ENCODE measurements at places on chromosomes 6 and 20. TPM values are rescaled to one million over a fixed set of nuclear protein-coding genes. Genes with fewer than 3 reads are reported as not detected.
A peak's percentile ranks its signal among the peaks of the same experiment; 100 is the strongest.

GRCh38 chr6:158411998-158412397 lies 99.7 kb downstream of the TULP4 start:
- no peaks in the 10 kb centered on the region for H3K36me3 ChIP-seq
- H3K4me3 ChIP-seq = no peak overlapping the region
- no peaks in the 10 kb centered on the region for H3K4me1 ChIP-seq
- no peak for DNase-seq
- no peaks in the 10 kb centered on the region for H3K27me3 ChIP-seq

Gene TSHZ2
- total RNA-seq = 32.7 TPM

- H3K36me3 ChIP-seq = no peaks in the 10 kb centered on the region
- no peak for DNase-seq
- H3K4me3 ChIP-seq = no peak overlapping the region
- no peaks in the 10 kb centered on the region for H3K27me3 ChIP-seq
These were observed 23.6 kb downstream of the PKHD1 start for GRCh38 chr6:52063584-52064344.

Gene GPX5
- not detected for total RNA-seq

GRCh38 chr6:56318851-56319250 lies 71.5 kb upstream of the COL21A1 start:
- DNase-seq = no peak
- H3K27me3 ChIP-seq = no peaks in the 10 kb centered on the region
- H3K27ac ChIP-seq = no peak overlapping the region
- no peaks in the 10 kb centered on the region for H3K4me1 ChIP-seq
- no peaks in the 10 kb centered on the region for H3K36me3 ChIP-seq
- no peak overlapping the region for H3K4me3 ChIP-seq

Gene TRAPPC3L
- not detected for total RNA-seq

DNA sequence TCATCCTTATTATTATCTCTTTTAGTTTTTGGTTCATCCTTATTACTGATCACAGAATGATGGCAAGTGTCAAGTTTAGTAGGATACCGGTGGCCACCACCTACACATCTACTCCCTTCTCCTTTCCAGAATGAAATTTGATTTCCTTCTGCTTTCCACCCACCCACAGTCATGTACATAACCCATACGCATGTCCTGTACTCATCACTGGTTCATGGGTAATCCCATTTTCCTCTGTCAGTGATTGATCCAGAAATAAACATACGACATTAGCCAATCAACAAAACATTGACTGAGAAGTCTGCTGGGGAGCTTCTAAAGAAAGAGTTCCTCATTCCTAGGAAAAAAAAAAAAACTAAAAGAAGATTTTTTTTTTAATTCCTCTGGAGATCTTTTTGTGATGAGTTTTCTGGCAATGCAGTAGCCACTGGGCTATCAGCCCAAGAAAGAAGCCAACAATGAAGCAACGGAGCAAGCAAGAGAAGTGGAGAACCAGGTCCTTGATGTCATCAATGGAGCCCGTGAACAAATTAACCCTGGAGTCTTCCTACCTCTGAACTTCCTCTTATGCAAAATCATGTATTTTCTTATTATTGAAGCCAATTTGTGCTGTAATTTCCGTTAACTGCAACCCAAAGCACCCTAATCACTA lies 127.8 kb downstream of the TASP1 start:
- no peak overlapping the region for H3K27ac ChIP-seq
- H3K4me3 ChIP-seq = no peak overlapping the region
- peaks cover 7% of the 10 kb centered on the region for H3K4me1 ChIP-seq

Gene LIN28B
- not detected for total RNA-seq

DNA sequence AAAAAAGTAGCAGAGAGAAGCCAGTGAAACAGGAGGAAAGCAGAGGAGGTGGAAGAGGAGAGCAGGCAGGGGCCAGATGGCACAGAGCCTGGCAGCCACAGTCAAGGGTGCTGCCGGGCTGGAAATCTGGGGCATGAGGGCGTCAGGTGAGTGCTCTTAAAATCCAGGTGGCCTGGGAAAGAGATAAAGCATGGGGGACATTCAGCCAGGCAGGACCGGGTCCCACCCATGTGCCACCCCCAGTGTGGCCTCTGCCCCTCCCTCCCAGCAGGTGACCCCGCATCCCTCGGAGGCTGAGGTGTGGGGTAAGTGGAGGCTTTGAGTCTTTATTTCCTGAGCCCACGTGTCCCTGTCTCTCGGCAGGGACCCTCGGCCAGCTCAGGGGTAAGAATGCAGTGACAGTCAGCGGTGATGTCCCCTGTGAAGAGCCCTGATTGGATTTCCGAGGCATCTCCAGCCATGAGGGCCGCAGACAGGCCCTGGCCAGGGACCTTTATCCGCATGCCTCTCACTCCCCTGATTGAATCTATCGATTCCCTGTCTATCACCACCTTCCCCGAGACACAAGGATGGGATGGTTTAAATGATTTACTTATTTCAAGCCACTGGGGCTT lies 33.8 kb upstream of the SULF2 start:
- no peak overlapping the region for H3K27ac ChIP-seq
- DNase-seq = peak; percentile 40
- H3K27me3 ChIP-seq = no peaks in the 10 kb centered on the region
- no peak overlapping the region for H3K4me3 ChIP-seq

DNA sequence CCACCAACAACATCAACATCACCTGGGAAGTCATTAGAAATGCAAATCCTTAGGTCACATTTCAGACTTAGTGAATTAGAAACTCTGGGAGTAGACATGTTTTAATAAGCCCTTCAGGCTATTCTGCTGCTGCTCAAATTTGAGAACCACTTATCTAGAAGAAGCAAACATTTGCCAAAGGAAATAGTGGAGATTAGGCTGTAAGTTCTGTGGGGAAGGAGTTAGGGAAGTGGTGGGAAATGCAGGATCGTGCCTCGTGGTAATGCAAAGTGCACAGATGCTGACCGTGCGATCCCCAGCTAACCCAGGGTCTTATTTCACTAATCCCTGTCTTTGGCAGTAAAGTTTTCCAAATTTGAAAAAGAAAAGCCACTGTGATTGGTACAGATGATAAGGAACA lies 328.5 kb downstream of the EPM2A start:
- H3K4me1 ChIP-seq = no peaks in the 10 kb centered on the region
- H3K27ac ChIP-seq = no peak overlapping the region
- no peaks in the 10 kb centered on the region for H3K27me3 ChIP-seq
- no peak overlapping the region for H3K4me3 ChIP-seq
- no peaks in the 10 kb centered on the region for H3K36me3 ChIP-seq

DNA sequence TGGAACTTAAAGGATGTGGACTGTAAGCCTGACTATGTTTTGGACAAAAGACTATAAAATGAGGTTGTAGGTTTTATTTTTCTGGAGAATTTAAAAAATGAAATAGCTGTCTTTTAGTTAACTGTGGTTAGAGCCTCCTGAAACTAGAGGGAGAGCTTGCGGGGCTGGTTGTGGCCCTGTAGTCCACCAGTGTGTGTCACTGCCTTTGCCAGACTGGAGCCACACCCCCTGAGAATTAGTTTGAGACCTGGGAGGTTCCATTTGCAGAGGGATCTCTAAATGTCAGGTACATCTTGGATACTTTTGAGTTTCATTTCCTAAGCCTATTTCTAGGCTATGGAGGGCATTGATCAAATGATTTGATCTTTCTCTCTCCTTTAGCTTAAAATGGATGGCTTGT lies 20.8 kb downstream of the ZC2HC1B start:
- no peaks in the 10 kb centered on the region for H3K36me3 ChIP-seq
- H3K27ac ChIP-seq = no peak overlapping the region
- no peak for DNase-seq
- H3K4me3 ChIP-seq = no peak overlapping the region
- H3K4me1 ChIP-seq = no peaks in the 10 kb centered on the region
